NCI-H1694 treated with DMSO at 0.1 percent for 48 hours (cell line): ENCODE measurements at places on chromosomes 12 and 14.

DNA sequence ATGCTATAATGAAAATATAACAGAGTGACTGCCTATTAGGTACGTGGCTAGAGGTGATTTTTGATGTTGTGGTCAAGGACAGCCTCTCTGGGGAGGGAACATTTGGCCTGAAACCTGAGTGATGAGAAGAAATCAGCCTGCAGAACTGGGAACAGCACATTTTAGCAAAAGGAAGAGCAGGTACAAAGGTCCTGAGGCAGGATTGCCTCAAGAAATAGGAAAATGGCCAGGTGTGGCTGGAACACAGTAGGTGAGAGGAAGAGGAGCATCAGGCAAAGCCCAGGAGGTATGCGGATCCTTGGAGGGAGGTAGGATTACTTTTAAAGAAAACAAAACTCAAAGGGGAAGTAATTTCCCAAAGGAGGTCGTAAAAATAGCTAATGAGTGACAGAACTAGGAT is 582.9 kb downstream of the MED13L start:
- DNase-seq = no peak

- no peak for DNase-seq
These were observed 68.8 kb downstream of the ADCK1 start for GRCh38 chr14:77868552-77869285.

GRCh38 chr12:110821917-110822316 is 24.9 kb upstream of the CCDC63 start:
- no peak for DNase-seq

DNA sequence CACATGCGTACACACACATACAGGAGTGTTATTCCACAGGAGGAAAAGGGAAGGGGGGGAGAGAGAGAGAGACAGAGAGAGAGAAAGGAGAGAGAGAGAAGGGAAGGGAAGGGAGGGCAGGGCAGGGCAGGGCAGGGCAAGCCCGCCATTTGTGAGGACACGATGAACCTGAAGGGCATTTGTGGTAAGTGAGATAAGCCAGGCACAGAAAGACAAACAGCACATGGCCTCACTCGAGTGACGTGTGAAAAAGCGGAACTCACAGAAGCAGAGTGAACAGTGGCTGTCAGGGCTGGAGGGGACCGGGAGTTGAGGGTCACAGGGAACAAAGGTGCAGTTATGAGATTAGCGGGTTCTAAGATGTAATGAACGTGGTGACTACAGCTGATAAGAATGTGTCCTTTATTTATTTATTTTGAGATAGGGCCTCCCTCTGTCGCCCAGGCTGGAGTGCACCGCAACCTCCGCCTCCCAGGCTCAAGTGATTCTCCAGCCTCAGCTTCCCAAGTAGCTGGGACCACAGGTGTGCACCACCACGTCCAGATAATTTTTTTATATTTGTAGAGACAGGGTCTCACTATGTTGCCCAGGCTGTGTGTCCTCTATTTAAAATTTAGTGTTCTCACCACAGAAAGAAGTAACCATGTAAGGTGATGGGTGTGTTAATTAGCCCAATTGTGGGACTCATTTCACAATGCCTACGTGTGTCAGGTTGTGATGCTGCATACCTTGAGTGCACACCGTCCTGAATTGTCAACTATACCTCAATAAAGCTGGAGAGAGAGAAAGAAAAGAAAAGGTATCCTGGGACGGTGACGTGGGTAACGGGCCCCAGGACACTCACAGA is 18.7 kb upstream of the FBRSL1 start:
- DNase-seq = no peak

DNA sequence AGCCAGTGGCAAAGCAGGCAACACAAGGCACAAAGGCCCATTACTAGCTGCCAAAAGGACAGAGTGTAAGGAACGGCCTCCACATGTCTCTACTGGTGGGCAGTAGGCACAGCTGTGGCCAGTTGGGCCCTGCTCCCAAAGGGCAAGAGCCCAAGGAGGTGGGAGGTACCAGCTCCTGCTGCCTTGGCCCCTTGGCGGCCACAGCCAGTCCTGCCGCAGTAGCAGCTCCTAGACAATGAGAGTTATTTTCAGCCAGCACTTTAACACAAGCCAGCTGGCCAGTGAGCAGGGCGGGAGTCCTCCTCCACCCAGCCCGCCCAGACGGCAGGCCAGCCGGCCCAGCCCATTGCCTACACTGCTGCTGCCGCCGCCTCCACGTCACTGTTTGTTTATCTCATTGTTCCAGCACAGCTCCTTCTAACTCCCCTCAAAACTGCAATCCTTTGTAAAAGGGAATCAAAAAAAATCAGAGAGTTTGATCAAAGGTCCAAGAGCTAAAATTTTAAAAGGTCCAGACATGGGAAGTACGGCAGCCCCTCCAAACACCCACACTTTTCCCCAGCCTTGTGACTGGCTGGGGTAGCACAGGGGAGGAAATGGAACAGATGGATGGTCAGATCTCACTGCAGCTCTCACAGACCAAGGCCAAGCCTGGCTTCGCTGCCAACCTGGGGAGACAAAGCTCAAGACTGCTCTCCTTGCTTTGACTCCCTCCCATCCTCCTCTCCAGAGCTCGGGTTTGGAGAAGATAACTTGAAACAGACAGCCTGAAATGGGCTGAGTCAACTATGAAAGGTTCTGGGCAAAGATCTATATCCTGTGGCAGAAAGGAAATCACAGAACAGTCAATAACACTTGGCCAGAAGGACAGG is 33.5 kb downstream of the FMNL3 start:
- DNase-seq = no peak

DNA sequence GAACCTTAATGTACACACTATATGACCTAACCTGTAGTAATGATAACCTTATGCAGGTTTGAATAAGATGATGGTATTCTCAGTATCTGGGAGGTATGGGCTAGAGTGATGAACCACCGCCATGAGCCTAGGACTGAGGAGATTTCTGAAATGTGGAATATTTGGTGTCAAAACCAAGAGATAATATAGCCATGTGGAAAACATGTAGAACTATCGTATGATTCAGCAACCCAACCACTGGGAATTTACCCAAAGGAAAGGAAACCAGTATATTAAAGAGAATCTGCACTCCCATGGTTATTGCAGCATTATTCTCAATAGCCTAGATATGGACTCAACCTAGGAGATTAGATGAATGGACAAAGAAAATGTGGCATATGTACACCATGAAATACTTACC is 271.7 kb upstream of the BTG1 start:
- no peak for DNase-seq

DNA sequence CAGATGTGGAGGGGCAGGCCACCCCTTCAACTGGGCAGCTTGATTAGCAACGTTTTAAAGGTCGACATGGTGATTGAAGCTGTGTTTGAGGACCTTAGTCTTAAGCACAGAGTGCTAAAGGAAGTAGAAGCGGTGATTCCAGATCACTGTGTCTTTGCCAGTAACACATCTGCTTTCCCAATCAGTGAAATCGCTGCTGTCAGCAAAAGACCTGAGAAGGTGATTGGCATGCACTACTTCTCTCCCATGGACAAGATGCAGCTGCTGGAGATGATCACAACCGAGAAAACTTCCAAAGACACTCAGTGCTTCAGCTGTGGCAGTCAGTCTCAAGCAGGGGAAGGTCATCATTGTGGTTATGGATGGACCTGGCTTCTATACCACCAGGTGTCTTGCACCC is 23.9 kb upstream of the AICDA start:
- no peak for DNase-seq

GRCh38 chr12:62971769-62972525 is 37.0 kb upstream of the PPM1H start:
- no peak for DNase-seq

GRCh38 chr14:22380571-22381407 is 208.2 kb downstream of the DAD1 start:
- DNase-seq = no peak
